Iris pigment epithelial cell (primary cell): ENCODE measurements at places on chromosomes 13 and 19.

DNA sequence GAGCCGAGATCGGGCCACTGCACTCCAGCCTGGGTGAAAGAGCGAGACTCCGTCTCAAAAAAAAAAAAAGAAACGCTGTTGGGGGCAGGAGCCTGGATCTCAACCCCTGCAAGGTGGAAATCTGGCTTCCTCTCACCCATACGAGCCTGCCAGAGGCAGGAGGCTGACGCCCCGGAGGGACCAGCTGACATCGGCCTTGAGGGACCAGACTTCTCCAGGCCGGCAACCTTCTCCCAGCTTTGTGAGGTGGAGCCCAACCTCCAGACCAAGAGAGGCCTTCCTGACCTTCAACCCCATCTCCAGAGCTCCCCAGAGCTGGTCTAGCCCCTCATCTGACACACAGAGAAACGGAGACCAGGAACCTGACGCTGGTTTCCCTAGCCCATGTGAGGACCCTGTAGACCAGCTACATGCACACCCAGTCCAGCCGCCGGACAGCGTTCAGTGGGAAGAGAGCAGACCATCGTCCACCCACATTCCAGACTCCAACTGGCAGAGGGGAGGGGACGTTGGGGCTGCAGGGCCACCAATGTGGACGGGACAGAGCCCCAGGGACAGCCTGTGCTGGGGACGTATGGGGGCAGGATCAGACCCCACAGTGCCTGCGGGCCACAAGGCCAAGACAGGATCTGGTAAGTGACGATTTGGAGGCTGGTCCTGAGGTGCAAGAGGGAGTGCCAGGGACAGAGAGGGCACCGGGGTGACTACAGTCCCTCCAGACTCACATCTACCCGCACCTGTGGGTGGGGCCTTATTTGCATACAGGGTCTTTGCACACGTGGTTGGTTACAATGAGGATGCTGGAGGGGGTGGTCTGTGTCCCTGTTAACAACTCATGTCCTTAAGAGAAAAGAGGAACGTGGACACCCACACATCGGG, 11.4 kb downstream of the SBNO2 start:
- DNase-seq = no peak

GRCh38 chr19:21604951-21605476, 99.6 kb downstream of the ZNF429 start:
- DNase-seq = peak; percentile 29

DNA sequence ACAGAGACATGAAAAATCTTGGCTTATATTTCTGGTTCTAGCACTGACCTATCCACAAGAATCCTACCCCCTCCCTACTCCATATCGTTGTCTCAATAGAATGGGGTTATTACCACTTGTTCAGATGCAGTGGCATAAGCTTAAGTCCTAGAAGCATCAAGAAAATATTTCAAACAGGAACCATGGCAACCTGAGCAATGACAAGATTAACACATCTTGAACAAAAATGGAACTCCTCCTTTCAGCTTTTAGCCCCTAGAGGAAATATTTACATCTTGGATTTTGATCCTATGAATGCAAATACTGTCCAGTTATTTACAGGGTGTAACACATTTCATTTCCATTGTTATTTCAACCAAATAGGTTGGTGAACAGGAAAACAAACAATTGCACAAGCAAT, 46.1 kb upstream of the TSC22D1 start:
- DNase-seq = no peak

- DNase-seq = peak; percentile 88
Measured at GRCh38 chr13:106533101-106533942, 2.1 kb downstream of the EFNB2 start.

GRCh38 chr13:94444826-94445225, 34.7 kb downstream of the DCT start:
- DNase-seq = no peak

GRCh38 chr19:58228585-58229254, at the start of gene ZNF544:
Gene ZNF544 (plus strand): TSS chr19:58228914. CDS start chr19:58244024, 15,110 bp downstream.
- DNase-seq = peak; percentile 76
